ENCODE measurements at places on chromosomes 4 and X.

- DNase-seq, result no peak
These were observed 8.6 kb downstream of the F9 start for GRCh38 chrX:139538907-139539790.

DNA sequence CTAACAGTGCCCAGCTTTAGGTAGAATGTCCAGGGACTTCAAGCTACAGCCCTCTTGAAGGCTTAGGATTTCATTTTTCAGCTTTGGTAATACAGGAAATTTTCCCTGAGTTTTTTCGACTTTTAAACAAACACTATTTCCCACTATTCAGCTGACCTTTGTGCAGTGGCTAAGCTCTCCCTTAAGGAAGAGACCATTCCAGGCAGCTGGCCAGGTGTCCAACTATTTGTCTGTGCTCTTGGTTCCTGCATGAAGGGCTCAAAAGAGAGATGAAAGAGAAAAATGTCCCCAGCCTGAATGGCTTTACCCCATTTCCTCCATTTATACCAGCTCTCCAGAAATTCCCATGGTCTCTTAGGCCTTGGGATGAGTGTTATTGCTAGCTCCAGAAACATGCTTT is 111.9 kb upstream of the KLF8 start:
- DNase-seq, result no peak

DNA sequence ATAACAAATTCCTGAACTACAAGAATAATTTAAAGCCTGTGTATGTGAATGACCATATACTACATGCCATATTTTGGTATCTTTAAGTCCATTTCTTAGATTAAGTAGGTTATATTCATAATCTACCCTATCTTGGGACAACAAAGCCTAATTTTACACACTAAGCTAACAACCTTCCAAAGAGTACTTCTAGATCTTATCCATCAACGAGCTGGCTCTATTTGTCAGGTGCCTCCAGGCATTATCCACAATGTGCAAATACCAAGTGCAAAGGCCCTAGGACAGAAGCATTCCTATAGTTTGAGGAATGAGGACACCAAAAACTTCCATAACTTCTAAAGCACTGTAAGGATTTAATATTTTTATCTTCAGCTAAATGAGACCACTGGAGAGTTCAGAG is 3.5 kb downstream of the SLBP start:
- DNase-seq, result no peak

DNA sequence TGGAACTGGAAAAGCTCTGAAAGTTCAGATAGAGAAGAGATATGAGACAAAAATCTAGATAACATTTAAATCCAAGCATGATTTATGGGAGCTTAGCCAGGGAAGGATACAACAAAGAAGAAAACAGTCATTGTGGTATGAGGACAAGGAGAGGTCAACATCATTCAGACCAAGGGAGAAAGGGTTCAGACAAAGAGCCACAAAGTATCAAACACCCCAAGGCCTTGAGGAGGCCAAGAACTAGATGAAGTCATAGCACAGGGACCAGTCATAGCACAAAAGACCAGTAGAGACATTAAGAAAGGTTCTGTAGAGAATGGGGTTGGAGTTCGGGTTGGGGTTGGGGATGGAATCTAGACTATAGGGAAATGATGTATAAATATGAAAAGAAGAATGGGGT is 77.4 kb upstream of the NAP1L5 start:
- DNase-seq, result no peak

DNA sequence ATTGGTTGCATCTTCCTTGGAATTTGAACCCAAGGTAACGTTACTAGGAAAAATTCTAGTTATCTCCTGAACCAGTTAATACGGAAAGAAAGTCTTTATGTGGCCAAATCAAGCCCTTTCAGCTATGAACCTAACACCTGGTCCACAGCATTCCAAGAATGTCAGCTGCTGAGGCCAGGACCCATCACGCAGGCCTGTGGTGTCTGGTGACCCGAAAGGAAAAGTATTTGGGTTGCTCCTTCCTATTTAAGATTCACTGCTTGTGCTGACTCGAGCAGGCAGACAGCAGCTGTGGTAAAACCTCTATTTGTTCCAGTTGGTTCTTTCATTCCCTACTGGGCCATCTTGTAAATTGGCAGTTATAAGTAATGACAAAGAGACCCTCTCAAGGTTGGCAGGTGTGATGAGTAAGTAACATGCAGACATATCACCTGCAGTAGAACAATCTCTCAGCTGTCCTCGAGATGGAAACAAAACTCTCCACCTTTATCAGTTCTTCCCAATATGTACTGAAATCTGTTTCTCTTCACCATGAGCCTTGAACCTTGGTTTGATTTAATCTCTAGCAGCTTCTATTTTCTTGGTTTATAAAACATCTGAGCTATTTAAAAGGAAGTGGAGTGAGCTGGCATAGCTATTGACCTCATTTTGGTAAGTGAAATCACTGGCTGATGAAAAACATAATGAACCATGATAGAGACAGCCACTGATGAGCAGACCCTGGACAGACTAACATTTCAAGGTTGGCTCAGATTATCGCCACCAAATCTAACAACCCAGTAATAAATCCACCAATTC is 182.1 kb upstream of the SMIM31 start:
- DNase-seq, result no peak

- DNase-seq, result no peak
These were observed 1.5 kb downstream of the LAP3 start for GRCh38 chr4:17578482-17578891.

GRCh38 chrX:15483891-15484290 is 9.2 kb downstream of the PIR start:
- DNase-seq, result no peak

GRCh38 chr4:114281164-114281960 is 301.9 kb upstream of the ARSJ start:
- no peak for DNase-seq

DNA sequence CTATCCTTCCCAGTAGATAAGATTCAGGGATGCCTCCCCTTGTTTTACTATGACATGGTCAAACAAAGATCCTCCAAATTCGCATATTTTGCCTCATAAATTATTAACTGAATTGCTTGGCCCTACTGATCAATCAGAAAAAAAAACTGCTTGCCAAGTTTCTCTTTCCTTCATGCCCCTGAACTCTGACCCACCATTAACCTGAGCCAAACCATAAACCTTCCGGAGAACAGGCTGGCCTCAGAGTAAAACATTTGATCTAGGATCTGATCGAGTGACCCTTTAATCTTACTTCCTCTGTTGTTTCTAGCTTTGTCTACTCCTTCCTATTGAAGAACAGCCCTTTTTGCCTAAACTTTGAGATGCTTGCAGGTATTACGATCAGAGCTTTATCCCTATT is 209.7 kb upstream of the FAM47A start:
- no peak for DNase-seq

DNA sequence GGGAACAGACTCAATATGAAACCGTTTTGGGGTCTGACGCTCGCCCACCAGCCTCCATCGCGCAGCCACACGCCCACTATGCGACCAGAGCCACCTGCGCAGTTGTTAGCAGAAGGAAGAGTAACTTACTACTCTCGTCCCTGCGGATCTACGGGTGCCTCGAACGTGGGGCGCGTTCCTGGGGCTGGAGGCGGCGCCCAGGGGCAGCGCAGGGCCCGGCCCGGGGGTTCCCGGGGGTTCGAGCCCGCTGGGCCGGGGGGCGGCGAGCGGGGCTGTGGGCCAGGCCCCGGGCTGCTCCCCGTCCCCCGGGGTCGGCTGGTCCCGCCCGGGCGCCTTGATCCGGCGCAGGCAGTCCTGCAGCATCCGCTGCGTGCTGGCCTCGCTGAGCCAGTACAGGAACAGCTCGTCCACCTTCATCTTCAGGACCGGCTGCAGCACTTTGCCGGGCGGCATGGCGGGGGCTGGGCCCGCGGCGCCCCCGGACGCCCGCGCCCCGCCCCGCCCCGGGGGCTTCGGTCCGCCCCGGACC is 404 bp downstream of the PPP2R3B start:
- no peak for DNase-seq

GRCh38 chr4:81065446-81065845 is 34.9 kb downstream of the BMP3 start:
- DNase-seq, result no peak

GRCh38 chr4:4694296-4694772 is 152.5 kb upstream of the STX18 start:
- no peak for DNase-seq

DNA sequence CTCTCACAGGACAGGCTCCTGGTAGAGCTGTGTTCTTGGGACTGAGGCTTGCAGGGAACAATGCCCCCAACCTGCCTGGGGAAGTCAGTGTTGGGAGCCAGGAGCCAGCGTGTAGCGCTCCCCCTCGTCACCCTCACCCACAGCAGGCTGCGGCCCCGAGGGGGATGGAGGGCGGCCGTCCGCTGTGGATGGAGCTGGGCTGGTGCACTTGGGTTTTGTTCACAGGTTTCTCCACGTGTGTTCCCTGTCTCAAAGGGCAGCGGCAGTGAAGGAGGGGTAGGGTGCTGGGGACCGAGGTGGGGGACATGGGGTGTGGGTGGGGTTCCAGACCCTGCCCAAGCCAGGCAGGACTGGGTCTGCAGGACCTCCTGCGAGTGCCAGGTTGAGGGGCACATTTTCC is 69.1 kb downstream of the RGS12 start:
- no peak for DNase-seq

DNA sequence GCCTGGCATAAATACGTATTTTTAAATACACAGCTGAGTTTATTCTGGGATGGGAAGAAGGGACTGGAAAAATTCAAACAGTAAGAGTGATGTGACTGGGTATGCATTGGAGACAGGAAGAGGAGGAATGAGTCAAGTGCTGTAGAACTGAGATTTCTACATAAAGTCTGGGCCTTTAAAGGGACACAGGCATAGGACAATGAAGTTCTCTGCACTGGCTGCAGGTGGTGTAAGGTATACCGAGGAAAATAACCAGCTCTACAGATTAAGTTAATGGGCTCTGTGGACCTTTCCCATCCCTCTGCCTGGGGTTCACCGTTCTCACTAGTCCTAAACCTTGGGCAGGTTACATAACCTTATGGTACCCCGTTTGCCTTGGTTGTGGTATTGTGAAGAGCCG is 68.7 kb downstream of the DHX15 start:
- DNase-seq, result no peak

DNA sequence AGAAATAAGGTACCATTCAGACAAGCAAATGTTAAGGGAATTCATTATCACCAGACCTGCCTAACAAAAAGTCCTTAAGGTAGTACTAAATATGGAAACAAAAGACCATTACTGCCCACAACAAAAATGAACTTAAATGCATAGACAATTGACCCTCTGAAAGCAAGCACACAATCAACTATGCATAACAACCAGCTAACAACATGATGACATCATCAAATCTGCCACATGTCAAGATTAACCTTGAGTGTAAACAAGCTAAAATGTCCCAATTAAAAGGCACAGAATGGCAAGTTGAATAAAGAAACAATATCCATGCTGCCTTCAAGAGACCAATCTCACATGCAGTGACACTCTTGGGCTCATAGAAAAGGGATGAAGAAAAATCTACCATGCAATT is 160.7 kb upstream of the CPXCR1 start:
- DNase-seq, result no peak

GRCh38 chrX:20767346-20767745 is 500.6 kb upstream of the RPS6KA3 start:
- no peak for DNase-seq

DNA sequence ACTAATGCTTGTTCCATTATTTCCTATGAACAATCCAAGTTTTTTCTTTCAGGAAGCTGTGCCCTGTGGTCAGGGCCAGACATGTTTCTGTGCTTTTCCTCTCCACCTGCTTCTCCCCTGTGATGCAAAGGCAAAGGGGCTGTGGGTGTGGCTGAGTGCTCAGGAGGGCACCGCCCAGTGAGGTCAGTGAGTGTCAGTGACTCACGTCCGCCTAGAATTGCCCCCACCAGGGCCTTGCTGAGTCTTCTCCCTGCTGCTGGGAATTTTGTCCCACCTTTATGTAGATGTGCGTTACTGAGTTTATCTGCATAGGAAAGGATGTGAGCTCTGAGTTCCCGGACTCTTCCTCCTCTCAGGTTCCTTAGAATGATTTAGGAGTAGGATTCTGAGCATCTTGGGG is 283.2 kb downstream of the DCHS2 start:
- no peak for DNase-seq

- no peak for DNase-seq
These were observed 9.0 kb downstream of the DOCK11 start for GRCh38 chrX:118504581-118504980.

- no peak for DNase-seq
These were observed 34.2 kb upstream of the ZNF518B start for GRCh38 chr4:10491401-10491800.

DNA sequence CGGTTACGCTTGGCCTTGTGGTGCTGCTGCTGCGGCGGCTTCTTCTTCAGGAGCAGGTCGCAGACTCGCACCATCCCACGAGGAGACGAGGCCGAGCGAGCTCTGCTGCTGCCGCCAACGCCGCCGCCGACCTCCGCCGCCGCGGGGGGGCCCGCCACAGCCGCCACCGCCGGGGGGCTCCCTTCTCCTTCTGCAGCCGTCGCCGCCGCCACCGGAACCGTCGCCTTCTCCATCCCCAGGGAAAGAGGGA is 237 bp downstream of the ANKRD17 start:
- no peak for DNase-seq

DNA sequence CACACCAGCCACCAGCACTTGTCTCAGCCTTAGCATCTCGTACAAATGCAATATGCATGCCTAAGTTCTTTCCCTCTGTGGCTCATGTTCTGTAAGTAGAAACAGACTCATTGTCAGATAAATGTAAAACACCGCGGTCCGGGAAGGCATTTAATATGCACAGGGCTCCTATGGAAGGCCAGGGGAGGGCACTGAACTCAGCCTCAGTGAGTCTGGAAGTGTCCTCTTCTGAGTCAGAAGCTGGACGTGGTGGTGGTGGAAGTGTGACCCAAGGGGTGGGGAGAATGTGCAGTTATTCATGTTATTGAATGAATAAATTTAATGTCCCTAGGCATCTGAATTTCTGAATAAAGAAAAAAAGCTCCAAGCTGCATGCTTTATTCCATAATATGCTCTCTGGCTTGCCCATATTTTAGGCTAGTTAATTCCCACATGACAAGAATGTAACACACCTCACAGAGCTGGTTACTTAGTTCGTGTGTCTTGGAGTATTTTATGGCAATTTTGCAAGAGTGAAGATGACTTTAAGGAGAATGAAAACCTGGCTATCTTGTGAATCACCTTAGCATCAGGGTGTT is 193.1 kb upstream of the GATB start:
- no peak for DNase-seq

GRCh38 chr4:76200771-76201231 is 12.8 kb downstream of the SCARB2 start:
- DNase-seq, result no peak

GRCh38 chr4:77959566-77960338 is 97.1 kb downstream of the MRPL1 start:
- no peak for DNase-seq

DNA sequence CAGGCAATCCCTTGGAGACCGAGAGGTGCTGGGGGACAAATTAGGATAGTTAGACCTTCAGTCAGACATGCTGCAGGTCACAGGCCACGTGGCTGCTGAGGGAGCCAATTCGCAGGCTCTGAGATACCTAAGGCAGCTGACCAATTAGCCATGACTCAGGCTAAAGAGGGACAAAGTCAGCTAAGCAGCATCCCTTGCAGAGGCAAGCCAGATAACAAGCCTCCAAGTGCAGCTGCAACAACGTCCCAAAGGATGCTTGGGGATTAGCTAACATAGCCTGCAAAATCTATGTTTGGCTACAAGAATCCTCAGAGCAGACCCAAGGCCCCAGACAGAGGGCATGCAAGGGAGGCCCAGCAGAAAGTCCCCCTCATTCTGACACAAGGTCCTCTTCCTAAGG is 93.5 kb downstream of the SEL1L3 start:
- DNase-seq, result no peak

Data from activated CD8-positive, alpha-beta memory T cell treated with anti-CD3 and anti-CD28 coated beads for 48 hours (primary cell).